ENCODE measurements at places on chromosomes 1 and 21. TPM values are rescaled to one million over a fixed set of nuclear protein-coding genes. Genes with fewer than 3 reads are reported as not detected.

SOAT1 gene
- 13.9 TPM for total RNA-seq

PKLR gene
- 109 TPM for total RNA-seq

FLG2 gene
- not detected for total RNA-seq

KRTAP13-2 gene
- total RNA-seq, result not detected

MFN2 gene
- 45.0 TPM for total RNA-seq

MIER1 gene
- total RNA-seq, result 12.7 TPM

SLC44A3 gene
- total RNA-seq, result 3.1 TPM

RCSD1 gene
- 3.7 TPM for total RNA-seq

ST6GALNAC5 gene
- total RNA-seq, result not detected

ADCY10 gene
- total RNA-seq, result 5.5 TPM

- no peak for DNase-seq
Measured at GRCh38 chr1:2480986-2481364, 4.9 kb downstream of the PLCH2 start.

GRCh38 chr1:63634471-63634870 lies 41.3 kb downstream of the PGM1 start:
- no peak for DNase-seq

DNA sequence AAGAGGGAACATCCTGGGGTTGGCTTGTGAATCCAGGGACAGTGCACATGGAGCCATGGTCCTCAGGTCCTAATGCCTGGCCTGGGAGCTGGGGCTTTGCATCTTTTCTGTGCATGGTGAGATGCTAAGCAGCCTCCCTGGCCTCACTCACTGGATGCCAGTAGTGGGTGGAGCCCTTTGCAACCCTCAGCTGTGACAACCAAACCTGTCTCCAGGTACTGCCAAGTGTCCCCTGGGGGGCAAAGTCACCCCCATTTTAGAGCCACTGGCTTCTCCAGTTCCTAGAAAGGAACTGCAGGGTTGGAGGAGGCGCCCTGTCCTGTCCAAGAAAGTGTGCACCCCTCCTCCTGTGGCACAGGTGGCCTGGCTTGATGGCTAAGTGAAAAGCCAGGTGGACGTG lies 44.6 kb upstream of the GRIK3 start:
- no peak for DNase-seq

- no peak for DNase-seq
Measured at GRCh38 chr1:234431255-234431654, 47.7 kb downstream of the TARBP1 start.

- no peak for DNase-seq
Measured at GRCh38 chr21:34812504-34813265, 143.9 kb downstream of the CLIC6 start.

DNA sequence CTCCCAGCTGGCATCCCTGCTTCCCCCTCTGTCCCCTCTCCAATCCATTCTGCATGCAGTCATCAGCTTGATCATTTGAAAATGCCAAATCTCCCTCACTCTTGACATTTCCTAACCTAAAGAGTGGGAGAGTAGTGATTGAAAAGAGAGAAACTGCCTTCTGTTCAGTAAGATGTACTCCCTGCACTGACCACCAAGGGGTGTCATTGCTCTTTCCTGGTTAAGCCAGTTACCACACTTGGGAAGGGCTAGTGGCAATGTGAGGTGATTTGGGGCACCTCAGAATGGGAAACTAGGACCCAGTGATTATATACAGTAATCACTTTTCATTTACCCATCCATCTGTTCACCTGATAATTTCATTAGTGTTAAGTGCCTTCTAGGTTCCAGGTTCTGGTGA lies 6.9 kb upstream of the TMEM269 start:
- no peak for DNase-seq

- DNase-seq, result no peak
Measured at GRCh38 chr1:53129891-53130597, 12.4 kb downstream of the SLC1A7 start.

DNA sequence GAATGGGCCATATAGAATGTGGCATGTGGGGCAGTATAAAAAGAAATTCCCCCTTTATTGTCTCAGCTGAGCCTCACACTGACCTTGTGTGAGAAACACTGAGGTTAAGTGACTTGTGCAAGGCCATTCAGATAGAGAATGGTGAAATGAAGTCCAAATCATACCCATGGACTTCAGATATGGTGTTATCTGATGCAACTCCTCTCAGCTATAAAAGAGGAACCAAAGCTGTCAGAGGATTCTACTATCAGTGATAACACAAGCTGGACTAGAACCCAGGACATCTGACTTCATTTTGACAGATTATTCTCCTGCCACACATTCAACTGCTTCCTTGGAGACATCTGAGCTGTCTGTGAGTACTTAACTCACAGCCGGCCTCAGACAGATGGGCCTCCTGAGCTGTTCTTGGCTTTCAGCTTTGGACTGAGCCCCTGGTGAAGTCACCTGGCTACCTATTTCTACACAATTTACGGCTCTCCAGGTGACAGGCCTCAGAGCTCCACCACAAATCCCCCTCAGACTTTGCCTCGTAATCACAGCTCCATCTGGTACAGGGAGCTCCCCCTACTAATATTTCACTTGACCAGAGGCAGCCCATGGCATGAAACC lies 104.6 kb downstream of the PLXNA2 start:
- no peak for DNase-seq

DNA sequence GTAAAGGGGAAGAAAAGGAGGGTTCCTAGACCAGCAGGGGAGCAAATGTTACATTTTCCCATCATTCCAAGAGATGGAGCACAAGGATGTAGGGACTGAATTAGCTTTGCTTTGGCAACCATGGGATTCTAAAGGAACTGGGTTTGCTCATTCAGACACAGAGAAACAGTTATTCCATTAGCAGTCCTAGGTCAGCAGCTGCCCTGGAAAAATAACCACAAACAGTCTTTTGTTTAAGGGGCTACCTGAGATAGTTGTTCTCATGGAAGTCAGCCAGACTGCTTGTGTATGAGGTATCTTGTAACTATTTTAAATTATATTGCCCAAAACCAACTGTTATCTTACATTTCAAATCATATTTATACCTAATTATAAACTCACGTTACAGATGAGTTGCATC lies 58.4 kb upstream of the VCAM1 start:
- no peak for DNase-seq

GRCh38 chr1:41738475-41738874 lies 180.2 kb downstream of the HIVEP3 start:
- no peak for DNase-seq

DNA sequence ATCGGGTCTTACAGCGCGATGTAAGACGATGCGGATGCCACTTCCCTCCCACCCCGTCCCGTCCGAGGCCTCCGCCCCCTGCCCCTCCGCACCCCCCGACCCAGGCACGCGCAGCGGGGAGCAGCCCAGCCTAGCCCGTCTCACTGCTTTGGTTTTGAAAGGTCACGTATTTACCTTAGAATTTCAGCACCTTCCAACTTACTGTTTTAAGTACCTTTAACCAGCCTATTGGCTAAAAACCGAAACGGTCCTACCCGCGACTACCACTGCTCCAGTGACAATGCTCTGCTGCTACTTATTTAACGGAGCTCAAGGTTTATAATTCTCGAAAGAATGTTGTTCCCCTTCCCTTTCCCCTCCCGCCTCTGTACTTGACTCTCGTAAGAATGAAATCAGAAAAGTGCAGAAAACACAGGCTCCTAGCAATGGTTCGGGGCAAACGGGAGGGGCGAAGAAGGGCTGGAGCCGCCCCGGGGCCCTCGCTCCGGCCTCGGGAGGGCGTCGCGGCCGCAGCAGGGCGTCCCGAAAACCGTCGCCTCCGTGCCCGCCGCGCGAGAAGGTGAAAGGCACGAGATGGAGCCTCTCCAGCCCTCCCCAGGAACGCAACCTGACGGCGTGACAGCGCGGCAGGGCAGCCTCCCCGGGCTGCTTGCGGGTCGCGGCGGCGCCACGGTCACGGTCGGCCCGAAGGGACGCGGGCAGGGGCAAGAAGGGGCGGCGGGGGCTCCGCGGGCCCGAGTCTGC lies 667 bp downstream of the TMEM50B start:
- DNase-seq, result peak; percentile 60

DNA sequence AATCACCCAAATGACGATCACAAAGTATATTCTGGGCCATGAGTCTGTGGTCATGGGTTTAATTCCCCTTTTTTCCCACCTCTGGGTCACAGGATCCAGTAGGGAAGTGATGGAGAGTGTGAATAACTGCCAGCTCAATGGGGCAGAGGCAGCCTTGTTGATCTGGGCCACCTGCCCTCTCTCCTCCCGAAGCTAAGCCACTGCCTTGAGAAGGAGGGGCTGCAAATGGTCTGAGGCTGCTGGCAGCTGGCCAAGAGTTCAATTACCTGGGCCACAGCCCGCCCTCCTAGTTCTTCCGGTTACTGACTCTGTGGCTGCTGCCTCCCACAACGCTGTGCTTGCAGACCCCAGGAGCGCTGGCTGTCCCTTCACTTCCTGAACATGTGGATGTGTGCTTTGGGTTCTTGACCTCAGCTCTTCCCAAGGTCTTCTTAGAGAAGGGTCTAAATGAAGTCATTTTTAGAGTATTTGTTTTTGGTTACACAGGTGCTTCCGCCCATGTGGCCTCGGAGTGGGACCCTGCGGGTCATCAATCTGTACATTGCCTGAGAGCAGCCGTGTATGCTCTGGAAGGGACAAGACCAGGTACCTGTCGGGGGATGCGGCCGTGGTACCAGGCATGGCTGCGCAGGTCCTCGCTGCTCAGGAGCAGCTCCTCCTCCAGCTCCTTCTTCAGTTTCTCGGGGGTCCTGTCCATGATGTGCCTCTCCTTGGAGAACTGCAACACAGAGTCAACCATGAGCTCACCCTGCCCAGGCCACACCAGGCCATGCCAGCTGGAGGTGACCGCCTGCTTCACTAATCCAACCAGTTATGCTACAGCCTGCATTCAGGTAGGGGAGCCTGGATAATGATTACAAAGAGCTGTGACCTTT lies 89.7 kb downstream of the BCAR3 start:
- peak; percentile 92 for DNase-seq

DNA sequence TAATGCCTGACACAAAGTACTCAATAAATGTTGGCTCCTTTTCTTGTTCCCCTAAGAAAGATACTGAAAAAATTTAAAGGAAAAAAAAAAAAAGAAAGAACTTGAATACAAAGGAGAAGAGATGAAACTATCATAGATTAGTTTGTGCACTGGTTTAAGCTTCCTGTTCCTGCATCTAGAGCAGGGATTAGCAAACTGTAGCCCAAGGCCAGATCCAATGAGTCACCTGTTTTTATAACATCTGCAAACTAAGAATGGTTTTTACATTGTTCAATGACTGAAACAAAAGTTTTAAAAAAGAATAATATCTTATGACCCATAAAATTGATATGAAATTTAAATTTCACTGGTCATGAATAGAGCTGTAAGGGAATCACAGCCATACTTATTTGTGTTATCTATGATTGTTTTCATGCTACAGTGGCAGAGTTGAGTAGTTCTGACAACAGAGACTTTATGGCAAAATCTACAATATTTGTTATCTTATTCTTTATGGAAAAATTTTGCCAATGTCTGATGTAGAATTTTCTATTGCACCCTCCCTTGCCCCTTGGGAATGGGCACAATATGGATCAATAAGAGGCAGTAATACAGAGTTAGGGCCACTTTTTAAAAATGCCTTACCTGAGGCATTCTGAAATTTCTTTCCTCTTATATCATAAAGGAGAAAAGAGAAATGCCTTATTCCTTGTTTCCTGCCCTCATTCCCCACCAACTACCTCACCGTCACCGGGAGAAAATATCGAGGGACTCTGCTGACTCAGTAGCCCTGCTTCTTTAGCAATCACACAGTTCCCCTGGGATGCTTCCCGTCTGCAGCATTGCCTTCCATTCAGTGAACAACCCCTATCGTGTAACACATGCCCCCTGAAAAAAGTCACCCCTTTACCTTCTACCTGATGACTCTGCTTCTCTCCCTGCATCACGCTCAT lies 50.6 kb downstream of the WDR64 start:
- no peak for DNase-seq

DNA sequence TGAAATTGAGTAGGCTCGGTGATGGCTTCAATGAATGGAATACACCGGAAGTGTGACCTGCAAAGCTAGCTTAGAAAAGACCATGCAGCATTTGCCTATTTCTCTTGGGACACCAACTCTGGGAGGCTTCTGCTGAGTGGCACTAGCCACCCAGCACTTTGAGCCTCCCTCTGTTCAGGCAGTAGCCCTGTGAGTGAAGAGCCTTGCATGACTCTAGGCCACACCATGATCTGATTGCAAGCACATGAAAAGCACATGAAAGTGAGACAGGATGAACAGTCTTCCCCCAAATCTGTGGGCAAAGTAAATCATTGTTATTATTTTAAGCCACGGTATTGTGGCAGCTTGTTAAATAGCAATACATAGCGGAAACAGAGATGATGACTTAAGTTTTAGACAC lies 2.8 kb downstream of the CD48 start:
- DNase-seq, result no peak

DNA sequence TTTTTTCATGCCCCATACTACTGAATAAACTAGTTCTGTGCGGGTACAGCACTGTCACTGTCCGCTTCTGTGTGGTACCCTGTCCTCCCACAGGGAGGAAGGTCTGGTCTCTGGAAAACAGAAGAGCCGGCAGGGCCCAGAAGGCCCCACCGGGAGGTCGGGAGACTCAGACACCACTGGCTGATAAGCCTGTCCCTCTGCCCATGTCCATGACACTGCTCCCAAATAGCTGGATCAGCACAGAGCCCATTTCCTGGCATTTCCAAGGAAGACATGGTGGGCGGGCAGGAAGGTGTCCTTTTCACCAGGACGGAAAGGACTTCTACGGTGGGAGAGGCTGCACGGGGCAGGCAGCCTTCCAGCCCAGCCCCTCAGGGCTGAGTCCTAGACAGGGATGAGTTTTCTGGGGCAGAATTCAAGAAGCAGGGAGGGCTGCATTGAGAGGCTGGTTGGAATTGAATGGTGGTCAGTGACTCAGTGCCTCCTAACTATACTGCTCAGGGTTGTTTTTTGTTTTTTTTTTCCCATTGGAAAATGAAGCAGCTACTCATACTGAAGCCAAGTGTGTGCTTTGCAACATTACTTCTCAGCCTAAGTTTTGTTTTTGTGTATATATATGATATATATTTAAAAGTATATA lies 7.1 kb downstream of the PSRC1 start:
- DNase-seq, result no peak

DNA sequence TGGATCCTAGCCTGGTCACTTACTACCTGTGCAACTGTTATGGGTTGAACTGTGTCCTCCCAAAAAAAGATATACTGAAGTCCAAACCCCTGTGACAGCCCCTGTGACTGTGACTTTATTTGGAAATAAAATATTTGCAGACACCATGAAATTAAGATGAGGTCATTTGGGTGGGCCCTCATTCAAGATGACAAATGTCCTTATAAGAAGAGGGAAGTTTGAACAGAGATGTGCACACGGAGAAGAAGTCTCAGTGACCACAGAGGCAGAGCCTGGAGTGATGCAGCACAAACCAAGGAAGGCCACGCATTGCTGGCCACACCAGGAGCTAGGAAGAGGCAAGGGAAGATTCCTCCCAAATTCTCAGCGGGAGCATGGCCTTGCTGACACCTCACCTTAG lies 249.7 kb upstream of the RUNX1 start:
- DNase-seq, result no peak

GRCh38 chr1:200359610-200360163 lies 50.1 kb downstream of the ZNF281 start:
- no peak for DNase-seq

GRCh38 chr1:61282387-61282786 lies 200.0 kb downstream of the NFIA start:
- DNase-seq, result no peak

Data from left lobe of liver (tissue), 2 donors.